Fibroblast of lung (primary cell): ENCODE measurements at places on chromosomes 3 and 15.

GRCh38 chr15:74535388-74536084 is 5.5 kb upstream of the ARID3B start:
- no peak for DNase-seq

GRCh38 chr3:39755100-39755499 is 54.3 kb upstream of the MYRIP start:
- DNase-seq: no peak

GRCh38 chr15:30943654-30944335 is 40.1 kb downstream of the FAN1 start:
- peak; percentile 29 for DNase-seq

GRCh38 chr3:152430223-152431002 is 161.7 kb downstream of the MBNL1 start:
- DNase-seq: no peak

DNA sequence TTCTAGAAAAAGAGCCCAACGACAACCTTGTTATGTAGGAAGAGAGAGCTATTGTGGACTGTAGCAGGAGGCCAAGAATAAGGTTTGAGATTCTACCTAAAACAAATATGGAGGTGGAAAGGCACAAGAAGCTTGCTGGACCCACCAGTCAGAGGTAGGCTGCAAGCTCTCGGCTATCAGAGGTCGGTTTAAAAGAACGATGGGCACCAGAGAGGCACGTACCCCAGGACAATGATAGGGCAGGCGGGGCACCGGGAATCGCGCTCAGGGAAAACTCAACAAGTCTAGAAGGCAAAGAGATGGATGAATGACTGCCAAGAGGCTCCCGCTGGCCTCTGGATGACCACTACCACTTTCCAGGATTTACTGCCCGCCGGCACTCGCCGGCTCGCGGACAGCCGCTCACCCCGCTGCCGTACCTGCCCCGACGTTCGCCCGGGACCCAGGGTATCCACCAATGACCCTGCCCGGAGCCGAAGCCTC is 1.1 kb downstream of the HDGFL3 start:
- DNase-seq: peak; percentile 29

GRCh38 chr3:124420392-124420791 is 309.9 kb upstream of the UMPS start:
- no peak for DNase-seq

GRCh38 chr3:120683671-120684301 is 1.7 kb upstream of the HGD start:
- DNase-seq: no peak

DNA sequence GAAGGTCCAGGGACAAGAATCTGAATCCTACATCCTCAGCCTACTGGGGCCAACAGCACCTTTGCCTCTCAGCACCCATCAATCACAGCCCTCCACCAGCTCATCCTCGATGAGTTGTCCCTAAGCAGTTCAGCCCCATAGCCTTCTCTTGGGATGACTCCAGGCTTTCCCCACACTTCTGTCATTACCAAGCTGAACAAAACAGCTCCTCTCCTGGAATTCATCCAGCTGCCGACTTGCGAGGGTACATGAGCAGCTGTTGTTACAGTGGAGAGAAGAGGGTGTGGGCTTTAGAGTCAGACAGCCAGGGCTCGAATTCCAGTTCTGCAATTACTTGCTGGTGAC is 69.0 kb upstream of the THBS1 start:
- peak; percentile 63 for DNase-seq

- no peak for DNase-seq
Measured at GRCh38 chr3:39137435-39137936, 15.9 kb downstream of the CSRNP1 start.

- DNase-seq: no peak
Measured at GRCh38 chr15:69592954-69593353, 140.3 kb downstream of the RPLP1 start.

GRCh38 chr15:78739996-78740903 is 71.0 kb downstream of the ADAMTS7 start:
- DNase-seq: peak; percentile 17

DNA sequence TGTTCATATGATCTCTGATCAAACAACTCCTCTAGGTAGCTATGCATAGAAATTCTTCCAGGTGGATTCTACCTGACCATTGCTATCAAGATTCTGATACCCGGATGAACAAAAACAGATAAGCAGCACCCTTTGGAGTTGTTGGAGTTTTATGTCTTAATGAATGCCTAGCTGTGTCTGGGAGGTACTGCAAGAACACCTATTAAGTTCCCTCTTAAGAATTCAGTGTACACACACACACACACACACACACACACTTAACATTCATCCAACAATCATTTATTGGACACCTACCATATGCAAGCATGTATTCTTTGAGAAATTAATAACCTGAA is 58.1 kb upstream of the FNDC3B start:
- no peak for DNase-seq

GRCh38 chr15:28930476-28931291 is 44.9 kb downstream of the APBA2 start:
- no peak for DNase-seq

DNA sequence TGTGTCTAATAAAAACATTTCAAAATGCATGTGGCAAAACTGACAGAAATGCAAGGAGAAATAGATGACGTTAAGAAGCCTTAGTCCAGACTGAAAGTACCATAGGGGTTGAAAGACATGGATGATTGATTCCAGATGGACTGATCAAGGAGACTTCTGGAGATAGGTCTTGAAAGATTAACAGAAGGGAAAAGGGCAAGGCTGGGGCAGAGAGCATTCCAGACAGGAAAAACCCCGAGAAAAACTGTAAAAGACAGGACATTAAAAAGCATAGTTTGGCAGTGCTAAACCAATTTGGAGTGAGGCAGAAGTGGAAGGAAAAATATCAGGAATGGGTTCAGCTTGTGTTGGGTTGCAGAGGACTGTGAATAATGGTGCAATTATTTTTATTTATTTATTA is 375.2 kb upstream of the SGO1 start:
- DNase-seq: no peak

DNA sequence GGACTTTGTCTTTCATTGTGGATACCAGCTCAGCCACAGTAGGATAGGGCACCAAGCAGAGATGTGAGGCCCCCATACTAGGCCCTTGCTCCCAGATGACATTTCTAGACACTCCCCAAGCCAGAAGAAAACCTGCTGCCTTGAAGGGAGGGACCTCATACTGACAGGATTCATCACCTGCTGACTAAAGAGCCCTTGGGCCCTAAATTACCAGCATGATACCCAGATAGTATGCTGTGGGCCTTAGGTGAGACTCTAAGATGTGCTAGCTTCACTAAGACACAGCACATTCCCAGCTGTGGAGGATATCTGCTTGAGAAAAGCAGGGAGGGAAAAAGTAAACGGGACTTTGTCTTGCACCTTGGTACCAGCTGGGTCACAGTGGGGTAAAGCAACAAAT is 324.0 kb downstream of the TBL1XR1 start:
- DNase-seq: no peak

- peak; percentile 56 for DNase-seq
Measured at GRCh38 chr3:136787349-136787748, 31.6 kb upstream of the SLC35G2 start.

- DNase-seq: no peak
Measured at GRCh38 chr15:67091980-67092677, 26.7 kb downstream of the SMAD3 start.

DNA sequence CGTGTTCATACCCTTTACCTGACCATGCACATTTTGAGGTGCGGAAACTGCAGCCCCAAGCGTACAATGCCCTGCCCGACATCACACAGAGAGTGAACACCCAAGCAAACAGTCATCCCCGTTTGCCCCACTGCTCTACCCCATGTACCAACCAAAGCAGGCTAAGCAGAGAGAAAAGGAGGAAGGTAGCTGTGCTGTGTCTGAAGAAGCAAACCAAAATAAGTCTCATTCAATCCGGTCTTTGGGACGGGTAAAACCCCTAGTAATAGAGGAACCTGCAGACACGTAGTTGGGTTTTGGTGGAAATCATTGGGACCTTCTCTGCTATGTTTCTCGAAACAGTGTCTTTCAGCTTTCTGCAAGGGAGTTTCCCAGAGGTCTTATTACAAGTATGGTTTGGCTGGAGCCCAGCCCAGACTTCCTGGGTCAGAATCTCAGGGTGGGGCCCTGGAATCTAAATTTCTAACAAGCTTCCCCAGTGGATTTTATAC is 164.6 kb upstream of the HES1 start:
- DNase-seq: peak; percentile 32

- DNase-seq: peak; percentile 13
Measured at GRCh38 chr3:31724651-31725050, 191.9 kb downstream of the STT3B start.

- DNase-seq: peak; percentile 79
Measured at GRCh38 chr3:27312044-27312668, 57.0 kb downstream of the NEK10 start.

DNA sequence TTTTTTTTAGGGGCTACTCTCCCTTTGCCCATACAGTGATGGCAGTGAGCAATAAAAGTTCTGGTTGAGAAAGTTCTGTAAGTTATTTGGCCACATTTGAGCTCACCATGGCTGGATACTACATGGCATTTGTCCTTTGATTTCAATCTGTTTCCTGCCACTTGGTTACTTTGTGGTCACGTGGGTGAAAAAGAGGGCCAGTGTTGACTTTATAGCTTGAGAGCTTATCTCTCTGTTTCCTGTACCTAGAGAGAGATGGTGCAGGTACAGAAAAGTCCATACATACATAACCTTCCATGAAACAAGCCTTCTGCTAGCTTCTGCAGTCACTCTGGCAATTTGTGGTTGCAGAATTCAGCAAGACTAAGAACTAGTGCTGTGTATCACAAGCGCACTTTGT is 23.4 kb upstream of the MECOM start:
- no peak for DNase-seq

DNA sequence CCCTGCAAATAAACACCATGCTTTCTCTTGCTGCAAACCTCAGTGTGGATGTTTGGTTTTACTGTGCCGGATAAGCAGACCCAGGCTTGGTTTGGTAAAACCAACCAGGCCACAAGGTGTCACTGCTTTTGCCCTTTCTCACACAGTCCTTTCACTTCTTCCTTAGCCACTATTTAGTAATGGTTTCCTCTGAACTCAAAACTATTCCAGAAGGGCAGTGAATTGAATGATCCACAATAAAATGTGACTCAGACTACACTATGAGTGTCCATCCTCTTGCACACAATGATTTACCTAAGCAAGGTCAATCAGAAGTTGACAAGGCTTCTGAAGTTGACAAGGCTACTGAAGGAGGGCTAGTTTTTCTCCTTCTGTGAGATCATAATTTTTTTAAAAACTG is 552.4 kb upstream of the CCDC54 start:
- DNase-seq: peak; percentile 83

GRCh38 chr3:8817486-8817885 is 48.1 kb upstream of the OXTR start:
- no peak for DNase-seq

- no peak for DNase-seq
Measured at GRCh38 chr3:3429841-3430240, 250.3 kb upstream of the CRBN start.

- DNase-seq: no peak
Measured at GRCh38 chr3:55526332-55527030, 39.4 kb upstream of the WNT5A start.

DNA sequence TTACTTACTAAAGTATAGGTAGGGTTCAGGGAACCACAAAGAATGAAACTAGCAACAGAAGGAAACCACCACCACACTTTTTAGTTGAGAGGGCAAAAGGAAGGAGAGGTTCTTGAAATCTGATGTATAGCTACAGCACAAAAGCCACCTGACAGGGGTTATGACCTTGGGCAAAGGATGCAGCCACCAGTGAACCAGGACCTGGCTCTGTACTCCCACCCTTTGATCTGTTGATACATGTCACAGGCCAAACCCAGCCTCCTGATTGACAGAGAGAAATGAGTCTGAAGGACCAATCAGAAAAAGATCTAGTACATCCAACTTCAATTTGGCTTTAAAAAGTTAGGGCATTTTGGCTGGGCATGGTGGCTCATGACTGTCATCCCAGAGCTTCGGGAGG is 20.0 kb upstream of the BLM start:
- DNase-seq: no peak
